ENCODE measurements at places on chromosomes 4 and X.

GRCh38 chr4:55107054-55107453 lies 18.3 kb downstream of the KDR start:
- DNase-seq, result no peak

GRCh38 chr4:2025817-2026216 lies 17.0 kb upstream of the NELFA start:
- no peak for DNase-seq

GRCh38 chr4:148831945-148832344 lies 389.7 kb upstream of the NR3C2 start:
- DNase-seq, result no peak

DNA sequence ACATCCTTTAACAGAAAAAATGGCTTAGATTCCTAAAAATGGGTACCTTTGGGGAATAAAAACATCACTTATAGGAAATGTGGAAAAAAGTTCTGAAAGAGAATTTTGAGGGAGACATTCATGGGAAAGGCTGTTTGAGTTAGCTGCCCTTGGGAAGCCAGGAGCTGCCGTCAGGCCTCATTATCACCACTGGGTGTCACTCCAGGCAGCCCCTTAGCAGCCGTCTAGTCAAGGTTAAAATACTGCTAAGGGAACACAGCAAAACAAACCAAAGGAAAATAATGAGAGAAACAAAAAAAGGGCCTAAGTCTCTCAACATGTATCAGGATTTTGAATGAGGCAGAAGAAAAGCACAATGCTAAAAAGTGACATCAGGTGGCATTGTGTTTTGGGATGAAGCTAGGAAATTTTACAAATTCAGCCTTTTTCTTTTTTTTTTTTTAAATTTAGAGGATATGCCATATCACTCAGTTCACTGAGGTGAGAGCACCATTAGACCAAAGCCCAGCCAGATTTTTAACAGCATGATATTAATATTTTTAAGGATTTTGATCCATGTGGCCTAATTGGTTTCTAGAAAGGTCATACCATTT lies 235.3 kb downstream of the GPAT3 start:
- no peak for DNase-seq

GRCh38 chr4:157772907-157773306 lies 399.9 kb downstream of the GASK1B start:
- no peak for DNase-seq

DNA sequence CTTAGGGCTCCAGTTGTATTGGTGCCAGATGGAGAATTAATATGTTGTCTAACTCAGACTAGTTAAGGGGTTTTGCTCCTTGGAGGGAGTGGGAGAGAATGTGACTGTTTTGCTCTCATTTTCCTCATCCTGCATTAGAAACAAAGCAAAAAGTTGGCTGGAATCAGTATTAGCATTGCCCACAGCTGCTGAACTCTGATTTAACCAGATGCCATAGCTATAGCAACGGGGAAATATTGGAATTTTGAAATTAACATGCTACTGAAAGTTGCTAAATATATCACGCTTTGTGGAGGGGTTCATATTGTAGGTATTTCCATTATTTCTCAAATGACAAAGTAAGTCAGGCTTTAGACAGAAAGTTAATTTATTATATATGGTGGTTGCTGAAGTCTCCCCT lies 66.7 kb upstream of the EOLA2 start:
- DNase-seq, result no peak

GRCh38 chr4:146099585-146099984 lies 75.9 kb upstream of the LSM6 start:
- no peak for DNase-seq

- no peak for DNase-seq
Observed at GRCh38 chrX:54754854-54755253, 43.2 kb downstream of the ITIH6 start.

DNA sequence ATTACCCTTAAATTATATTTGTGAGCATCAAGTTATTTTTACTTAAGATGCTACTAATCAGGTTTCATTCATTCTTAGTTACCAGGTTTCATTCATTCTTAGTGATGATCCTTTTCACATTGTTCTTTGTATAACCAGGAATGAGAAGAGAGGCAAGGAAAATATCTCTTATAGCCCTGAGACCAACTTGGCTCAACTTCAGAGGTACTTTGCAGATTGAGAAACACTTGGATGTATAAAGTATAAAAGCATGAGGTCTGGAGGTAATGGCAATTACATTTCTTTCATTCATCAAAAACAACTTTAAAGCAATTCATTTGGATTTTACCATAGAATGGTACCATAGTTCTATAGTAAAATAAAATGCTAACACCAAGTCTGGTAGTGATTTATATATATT lies 231.0 kb downstream of the PRDM5 start:
- no peak for DNase-seq
